ENCODE measurements at places on chromosomes 16 and 17.
A peak's percentile ranks its signal among the peaks of the same experiment; 100 is the strongest.

DNA sequence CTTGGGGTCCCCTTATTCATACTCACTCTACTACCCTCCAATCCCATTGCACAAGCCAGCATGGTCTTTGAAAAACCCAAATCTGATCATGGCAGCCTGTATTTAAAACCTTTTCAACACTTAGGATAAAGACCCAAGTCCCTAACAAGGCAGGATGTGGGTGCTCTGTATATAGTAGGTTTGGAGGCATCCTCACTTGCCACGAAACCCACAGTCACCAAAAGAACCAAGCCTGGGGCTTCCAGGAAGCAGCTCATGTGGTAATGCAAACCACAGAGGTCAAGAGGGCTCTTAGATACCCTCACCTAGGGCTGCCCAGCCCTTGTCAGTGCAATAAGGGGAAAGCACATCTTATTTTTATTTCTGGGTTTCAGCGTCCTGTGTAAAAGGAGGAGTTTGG, 218.6 kb upstream of the ASIC2 start:
- no peak for DNase-seq

GRCh38 chr16:50440531-50440930, 71.7 kb upstream of the BRD7 start:
- no peak for DNase-seq

DNA sequence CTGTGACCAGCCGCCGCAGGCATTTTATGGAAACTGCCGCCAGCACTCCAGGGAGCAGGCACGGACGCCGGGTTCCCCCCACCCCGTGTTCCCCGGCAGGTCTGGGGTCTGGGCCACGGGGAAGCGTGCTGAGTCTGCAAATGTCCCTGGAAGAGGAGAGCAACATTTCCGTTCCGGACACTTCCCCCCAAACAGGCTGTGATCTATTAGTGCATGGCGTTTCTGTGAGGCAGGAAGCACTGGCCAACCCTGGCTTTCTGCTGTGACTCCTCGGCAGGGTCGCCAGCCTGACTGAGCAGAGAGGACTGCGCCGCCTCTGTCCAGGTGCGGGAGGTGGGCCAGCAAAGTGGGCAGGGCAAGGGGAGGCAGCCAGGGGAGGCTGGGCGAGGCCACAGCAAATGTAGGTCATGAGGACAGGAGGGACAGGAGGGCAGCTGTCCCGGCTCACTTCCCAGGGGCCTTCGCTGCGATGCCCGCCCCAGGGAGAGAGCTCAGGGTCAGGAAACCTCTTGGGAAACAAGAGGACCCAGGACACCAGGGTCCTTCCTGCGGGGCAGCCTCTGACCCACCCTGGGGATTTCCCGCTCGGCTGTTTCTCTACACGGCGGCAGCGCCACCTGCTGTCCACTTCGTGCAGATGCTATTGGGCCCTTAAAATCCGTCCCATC, 9.5 kb downstream of the FOXF1 start:
- peak; percentile 49 for DNase-seq

DNA sequence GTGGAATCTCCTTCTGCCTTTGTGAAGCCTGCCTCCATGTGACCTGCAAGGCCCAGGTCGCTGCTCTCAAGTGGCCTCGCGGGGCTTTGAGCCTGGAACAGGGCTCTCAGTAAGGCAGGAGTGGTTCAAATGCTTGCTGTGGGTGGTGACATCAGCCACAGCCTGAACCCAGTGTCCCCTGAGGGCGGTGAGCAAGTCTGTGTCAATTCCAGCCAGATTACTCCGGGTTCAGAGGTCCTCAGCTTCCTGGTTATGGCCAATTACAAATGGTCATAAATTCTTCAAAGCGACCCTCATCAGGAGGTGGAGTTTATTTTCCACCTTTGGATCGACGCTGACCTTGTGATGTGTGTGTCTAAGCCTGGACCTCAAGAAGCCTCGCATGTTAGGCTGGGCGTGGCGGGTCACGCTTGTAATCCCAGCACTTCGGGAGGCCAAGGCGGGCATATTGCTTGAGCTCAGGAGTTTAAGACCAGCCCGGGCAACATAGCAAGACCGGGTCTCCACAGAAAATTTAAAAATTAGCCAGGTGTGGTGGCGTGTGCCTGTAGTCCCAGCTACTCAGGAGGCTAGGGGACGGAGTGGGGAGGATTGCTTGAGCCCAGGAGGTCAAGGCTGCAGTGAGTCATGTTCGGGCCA, 17.3 kb downstream of the LGALS3BP start:
- no peak for DNase-seq

DNA sequence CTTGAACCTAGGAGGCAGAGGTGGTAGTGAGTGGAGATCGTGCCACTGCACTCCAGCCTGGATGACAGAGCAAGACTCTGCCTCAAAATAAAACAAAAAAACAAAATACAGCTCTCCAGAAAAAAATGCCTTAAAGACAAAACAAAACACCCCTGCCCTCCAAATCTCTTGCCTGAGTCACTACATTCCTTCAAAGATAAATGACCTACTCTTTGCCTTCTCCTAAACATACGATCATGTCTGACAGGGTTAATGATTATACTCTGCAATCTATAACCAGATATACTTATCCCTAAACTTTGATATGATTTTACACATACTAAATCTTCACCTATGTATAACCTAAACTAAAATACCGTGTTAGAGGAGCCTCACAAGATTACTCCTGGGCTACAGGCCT, 1.4 kb upstream of the SETD6 start:
- DNase-seq = no peak

- DNase-seq = peak; percentile 42
These were observed 23.0 kb upstream of the NSRP1 start for GRCh38 chr17:30093463-30094147.

DNA sequence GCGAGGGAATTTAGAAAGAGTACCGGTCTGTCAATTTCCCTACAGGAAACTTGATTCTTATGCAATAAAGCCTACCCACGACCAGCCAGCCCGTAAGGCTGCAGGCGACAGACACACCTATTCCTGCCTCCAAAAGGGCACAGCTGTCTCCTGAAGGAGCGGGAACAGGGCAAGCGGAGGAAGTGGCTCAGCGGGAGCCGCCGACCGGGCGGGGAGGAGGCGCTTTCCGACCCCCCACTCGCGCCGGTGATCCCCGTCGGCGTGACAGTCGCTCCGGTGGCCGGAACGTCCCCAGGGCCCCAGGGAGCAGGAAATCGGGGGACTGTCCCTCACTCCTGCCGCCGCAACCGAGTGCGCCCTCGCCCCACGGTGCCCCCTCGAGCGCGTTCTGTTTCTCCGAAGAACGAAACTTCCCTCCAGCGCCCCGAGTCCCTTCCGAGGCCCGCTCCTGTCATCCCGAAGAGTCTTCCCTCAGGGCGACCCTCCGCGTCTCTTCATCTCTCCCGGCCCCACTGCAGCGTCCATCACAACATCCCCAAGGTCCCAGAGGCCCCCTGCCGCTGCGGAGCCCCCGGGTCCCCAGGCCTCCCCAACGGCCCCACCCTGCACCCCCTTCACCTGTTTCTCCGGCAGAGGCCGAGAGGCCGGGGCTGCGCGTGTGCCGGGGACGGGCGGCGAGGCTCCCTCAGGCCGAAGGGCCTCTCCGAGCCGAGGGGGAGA, 421 bp downstream of the STAT3 start:
- DNase-seq = peak; percentile 13

DNA sequence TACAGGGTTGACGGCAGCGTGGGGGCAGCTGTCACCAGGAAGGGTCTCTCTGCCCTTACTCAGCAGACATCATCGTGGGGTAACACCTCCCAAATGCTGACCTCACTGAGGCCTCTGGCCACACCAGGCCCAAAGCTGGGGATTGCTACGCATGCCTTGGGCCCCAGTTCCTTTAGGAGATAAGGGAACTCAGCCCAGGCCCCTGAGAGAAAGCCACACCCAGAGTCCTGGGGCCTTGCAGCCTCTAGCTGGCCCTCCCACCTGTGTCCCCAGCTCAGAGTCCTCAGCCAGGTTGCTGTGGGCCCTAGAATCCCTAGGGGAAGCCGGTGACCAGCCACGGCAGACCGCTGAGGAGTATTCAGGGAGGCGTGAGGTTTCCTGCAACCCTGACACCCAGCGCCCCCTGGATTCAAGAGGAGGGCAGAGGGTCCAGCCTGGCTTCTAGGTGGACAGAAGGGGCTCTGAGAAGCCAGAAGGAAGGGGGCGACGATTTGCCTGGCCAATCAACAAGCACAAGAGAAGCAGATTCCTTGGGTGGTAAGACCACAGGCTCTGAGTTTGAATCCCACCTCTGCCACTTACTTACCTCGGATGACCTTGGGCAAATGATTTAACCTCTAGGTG, 10.3 kb upstream of the GINS2 start:
- DNase-seq = no peak

GRCh38 chr17:57444682-57445450, 188.5 kb downstream of the MSI2 start:
- no peak for DNase-seq

DNA sequence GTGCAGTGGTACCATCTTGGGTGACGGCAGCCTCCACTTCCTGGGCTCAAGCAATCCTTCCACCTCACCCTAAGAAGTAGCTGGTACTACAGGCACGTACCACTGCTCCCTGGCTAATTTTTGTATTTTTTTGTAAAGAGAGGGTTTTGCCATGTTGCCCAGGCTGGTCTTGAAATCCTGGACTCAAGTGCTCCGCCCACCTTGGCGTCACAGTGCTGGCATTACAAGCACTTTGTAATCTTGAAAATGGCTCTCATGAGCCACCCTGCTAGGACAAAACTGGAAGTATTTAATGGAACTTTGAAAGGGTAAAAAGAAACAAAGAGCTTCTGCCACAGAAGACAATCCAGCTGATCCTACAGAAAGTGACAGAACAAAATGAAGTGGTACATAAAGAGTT, 9.2 kb downstream of the SUMO2 start:
- DNase-seq = no peak

GRCh38 chr17:7912927-7913524, 3.1 kb downstream of the RNF227 start:
- peak; percentile 37 for DNase-seq

DNA sequence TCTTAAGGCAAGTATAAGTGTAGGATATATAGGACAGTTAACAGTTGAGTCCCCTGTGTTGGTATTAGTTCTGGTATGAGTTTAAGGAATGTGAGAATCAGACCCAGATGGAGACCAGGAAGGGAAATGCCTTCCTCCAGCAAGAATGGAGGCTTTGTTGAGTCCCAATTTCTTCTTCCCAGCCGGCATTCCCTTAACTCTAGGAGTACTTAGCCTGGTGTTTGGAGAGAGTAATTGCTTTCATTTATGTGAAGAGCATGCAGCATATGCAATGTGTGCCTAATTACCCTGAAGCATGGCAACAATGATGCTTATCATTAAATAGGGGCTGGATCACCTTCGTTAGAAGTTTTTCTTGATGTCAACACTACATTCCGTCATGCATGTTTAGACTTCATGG, 225.9 kb upstream of the XYLT1 start:
- DNase-seq = no peak

GRCh38 chr17:27402943-27403342, 53.3 kb upstream of the KSR1 start:
- DNase-seq = no peak

DNA sequence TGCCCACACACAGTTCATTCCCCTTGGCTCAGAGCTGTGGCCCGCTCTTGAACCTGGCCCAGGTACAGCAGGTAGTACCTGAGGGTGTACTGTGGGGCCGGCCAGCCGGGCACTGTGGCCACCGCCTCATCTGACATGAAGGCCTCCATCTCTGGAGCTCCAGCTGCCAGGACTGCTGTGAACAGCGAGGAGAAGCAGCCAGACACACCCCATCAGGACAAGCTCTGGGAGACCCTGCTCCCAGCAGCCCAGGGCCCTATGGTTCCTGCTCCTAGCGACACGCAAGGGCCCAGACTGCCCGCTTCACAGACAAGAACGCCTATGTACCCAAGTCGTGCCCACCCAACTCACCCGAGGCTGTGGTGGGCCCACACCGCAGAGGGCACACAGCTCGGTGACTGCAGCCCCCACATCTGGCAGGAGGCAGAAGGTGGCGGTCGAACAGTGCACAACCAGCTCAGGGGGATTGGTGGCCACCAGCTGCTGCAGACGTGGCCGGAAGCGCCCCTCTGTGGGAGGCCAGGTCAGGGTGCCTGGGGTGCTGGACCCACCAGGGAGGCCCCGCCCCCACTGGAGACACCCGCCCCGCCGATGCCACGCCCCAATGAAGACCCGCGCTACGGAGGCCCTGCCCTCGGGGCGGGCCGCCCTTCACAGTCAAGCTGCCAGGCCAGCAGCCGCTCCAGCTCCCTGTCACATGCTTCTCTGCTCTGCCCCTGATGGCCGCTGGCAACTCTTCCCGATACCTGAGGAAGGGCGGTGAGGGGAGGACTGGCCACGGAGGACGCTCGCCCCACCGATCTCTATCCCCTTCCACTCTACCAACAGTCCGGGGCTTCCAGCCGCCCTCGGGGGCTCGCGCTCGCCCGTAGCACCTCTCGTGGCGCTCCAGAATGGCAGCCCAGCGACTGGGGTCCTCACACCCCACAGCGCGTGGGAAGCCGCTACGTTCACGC, 1.1 kb upstream of the STUB1 start:
- peak; percentile 53 for DNase-seq

DNA sequence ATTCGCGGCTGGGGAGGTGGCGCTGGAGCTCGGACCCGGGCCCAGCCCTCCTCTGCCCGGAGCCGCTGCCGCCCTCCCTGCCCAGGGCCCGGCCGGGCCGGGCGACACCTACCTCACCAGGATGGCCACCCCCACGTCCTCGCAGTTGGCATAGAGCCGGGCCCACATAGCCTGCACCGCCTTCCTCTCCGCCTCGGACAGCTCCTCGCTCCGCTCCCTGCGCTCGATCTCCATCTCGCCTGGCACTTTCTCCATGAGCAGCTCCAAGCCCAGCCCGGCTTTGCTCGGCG, 276 bp downstream of the CYGB start:
- DNase-seq = no peak

DNA sequence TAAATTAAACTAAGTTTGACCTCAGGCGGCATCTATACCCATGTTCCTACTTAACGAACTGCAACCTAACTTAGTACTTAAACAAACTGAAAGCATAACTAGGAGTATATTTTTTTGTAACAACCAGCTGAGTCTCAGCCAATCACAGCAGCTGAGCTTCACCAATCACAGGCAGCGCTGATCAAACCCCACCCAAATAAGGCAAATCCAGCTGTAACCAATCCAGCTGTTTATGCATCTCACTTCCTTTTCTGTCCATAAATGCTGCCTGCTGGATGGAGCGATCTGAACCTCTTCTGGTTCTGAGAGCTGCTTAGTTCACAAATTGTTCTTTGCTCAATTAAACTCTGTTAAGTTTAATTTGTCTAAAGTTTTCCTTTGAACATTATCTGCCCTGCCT, 131.3 kb downstream of the PMP22 start:
- DNase-seq = no peak

- peak; percentile 64 for DNase-seq
These were observed 17.6 kb downstream of the HIGD1B start for GRCh38 chr17:44865231-44865660.

GRCh38 chr16:17635183-17635582, 164.4 kb upstream of the XYLT1 start:
- no peak for DNase-seq

GRCh38 chr17:31880311-31880710, 21.2 kb downstream of the UTP6 start:
- DNase-seq = no peak

DNA sequence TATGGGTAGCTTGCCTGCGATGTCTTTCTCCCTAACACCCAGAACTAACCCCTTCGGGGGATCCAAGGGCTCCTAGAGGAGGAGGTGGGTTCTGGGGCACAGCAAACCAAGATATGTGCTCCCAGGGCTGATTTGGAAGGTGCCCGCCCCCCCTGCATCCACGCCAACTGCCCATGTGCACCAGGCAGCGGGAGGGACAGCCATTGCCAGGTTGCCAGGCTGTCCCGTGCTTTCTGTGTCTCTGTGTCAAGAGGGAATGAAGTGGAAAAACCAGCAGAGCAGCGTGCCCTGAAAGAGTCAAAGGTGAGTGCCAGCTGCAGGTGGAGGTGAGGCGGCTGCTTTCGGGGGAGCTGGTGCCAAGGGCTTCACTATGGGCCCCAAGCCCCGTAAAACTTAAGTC, 6.4 kb downstream of the TEKT5 start:
- DNase-seq = no peak

Measured in stimulated activated CD4-positive, alpha-beta T cell treated with anti-CD3 and anti-CD28 coated beads, Interleukin-1b, Interleukin-23, amount 100 ng/mL, for 48 hours (primary cell).